ENCODE measurements at places on chromosomes 7 and 10.
A peak's percentile ranks its signal among the peaks of the same experiment; 100 is the strongest.

- no peak for DNase-seq
Measured at GRCh38 chr10:60977161-60978122, 33.5 kb upstream of the RHOBTB1 start.

- no peak for DNase-seq
Measured at GRCh38 chr7:22040923-22041595, 95.4 kb upstream of the CDCA7L start.

DNA sequence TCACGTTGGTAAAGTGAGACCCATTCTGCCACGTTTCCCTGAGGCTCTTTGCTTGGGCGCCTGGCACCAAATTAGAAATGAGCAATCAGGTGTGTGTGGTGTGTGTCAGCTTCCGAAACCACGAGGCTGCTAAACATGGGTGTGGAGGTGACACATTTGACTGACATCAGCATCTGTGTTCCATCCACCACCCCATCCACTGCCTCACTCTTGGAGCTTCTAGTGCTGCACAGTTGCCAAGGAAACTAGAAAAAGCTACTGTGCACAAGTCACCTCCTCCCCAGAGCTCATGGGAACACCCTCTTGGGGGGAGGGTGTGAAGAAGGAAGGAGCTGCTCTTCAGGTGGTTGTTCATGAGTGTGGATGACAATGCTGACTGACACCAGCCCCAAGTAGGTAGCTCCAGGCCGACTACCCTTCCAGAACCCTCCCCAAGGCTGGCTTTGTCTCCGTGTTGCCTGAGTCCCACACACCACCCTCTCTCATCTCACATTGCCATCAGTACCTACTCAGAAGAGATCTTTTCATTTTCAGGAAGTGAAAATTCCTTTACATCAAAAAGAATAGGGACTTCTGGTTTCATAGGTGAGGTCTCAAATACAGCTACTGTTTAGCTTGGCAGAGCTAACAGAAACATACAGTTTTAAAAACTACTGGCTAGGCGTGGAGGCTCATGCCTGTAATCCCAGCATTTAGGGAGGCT is 152.2 kb downstream of the TMEM178B start:
- no peak for DNase-seq

GRCh38 chr7:24058953-24059352 is 225.0 kb upstream of the NPY start:
- no peak for DNase-seq

DNA sequence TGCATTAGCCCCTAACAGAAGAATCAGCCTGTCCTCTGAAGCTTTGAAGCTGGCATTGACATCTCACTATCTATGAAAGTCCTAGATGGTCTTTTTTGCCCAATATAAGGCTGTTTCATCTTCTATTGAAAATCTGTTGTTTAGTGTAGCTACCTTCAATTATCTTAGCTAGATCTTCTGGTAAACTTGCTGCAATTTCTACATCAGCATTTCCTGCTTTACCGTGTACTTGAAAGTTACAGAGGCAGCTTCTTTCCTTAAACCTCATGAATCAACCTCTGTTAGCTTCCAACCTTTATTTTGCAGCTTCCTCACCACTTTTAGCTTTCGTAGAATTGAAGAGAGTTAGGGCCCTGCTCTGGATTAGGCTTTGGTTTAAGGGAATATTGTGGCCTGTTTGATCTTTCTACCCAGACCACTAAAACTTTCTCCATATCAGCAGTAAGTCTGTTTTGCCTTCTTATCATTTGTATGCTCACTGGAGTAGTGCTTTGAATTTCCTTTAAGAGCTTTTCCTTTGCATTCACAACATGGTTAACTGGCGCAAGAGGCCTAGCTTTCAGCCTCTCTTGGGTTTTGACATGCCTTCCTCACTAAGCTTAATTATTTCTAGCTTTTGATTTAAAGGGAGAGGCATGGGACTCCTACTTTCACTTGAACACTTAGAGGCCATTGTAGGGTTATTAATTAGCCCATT is 32.5 kb downstream of the ARID5B start:
- DNase-seq, result peak; percentile 1

DNA sequence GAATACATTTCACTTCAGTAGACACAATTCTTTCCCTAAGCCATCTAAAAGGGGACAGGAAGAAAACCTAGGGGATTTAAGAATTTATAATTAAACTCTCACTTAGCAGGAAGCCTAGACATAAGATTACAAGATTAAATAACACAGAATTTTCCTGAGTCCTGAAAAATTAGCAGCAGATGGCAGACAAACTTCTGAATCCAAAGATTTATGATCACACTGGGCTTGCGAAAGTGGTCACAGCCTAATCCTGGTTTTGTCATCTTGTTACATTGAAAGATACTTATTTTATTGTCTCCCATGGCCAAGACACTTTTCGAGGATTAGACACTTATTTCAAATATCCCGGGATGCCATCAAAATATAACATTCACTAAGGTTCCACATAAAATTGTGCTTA is 2.9 kb downstream of the ERLIN1 start:
- DNase-seq, result no peak

DNA sequence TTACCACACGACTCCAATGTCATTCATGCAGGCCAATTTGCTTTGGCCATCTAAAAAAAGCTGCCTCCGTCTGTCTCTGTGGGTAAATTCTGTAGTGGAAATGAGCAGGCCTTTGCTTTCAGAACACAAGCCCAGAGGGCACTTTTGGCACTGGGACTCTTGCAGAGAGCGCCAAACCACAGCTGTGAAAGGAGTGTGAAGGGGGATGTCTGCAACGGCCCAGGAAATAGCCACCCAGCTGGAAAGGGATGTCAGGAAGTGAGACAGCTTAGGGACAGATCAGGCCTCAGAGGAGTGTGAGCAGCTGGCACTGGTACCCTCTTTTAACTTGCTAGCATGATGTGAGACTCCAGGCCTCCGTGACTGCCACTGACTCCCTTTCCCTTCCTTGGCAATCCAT is 152.4 kb downstream of the DKK1 start:
- no peak for DNase-seq

DNA sequence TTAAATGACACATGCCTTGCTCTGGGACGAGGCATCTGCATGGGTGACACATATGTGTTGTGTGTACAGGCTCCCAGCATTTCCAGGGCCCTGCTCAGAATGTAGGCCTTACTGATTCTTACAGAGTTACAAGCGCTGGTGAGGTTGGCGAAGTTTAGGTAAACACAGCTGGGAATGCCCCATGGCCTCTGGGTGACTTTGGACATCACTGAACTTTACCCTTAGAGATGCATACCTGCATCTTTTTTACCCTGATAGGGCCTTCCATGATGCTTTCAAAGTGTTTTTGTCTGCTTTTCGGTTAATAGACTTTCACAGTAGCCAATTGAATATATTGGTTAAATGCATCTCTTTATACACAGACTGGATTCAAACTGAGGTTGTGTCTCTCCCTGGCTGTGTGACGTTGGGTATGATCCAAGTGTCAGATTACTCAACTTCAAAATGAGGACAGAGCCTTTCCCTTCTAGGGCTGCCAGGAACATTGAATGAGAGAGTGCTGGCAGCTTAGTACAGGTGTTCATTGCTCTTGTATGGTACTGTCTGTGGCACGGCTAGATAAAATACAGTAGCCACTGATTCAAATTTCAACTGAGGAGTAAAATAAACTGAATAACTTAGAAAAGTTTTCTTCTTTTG is 29.5 kb downstream of the EGFR start:
- DNase-seq, result no peak
